Epithelial cell of alveolus of lung (primary cell): ENCODE measurements at places on chromosomes 3 and 15. TPM values are rescaled to one million over a fixed set of nuclear protein-coding genes. Genes with fewer than 3 reads are reported as not detected.

ARPP21 gene
- total RNA-seq = 0.24 TPM in 1 of 2 replicates, not detected in the other

GOLGA6A gene
- total RNA-seq = 6.9 TPM in 1 of 2 replicates, not detected in the other

ABI3BP gene
- 0.65 and 5.0 TPM in 2 replicates for total RNA-seq

WHAMM gene
- 1.9 and 7.1 TPM in 2 replicates for total RNA-seq

SCG5 gene
- total RNA-seq = 24.4 and 46.5 TPM in 2 replicates
